ENCODE measurements at places on chromosomes 4 and X. TPM values are rescaled to one million over a fixed set of nuclear protein-coding genes. Genes with fewer than 3 reads are reported as not detected.
A peak's percentile ranks its signal among the peaks of the same experiment; 100 is the strongest.

The CLDN34 gene
- not detected for total RNA-seq

The CABS1 gene
- total RNA-seq: not detected

The PAPSS1 gene
- total RNA-seq: 58.9 TPM

The VCX3B gene
- not detected for total RNA-seq

DNA sequence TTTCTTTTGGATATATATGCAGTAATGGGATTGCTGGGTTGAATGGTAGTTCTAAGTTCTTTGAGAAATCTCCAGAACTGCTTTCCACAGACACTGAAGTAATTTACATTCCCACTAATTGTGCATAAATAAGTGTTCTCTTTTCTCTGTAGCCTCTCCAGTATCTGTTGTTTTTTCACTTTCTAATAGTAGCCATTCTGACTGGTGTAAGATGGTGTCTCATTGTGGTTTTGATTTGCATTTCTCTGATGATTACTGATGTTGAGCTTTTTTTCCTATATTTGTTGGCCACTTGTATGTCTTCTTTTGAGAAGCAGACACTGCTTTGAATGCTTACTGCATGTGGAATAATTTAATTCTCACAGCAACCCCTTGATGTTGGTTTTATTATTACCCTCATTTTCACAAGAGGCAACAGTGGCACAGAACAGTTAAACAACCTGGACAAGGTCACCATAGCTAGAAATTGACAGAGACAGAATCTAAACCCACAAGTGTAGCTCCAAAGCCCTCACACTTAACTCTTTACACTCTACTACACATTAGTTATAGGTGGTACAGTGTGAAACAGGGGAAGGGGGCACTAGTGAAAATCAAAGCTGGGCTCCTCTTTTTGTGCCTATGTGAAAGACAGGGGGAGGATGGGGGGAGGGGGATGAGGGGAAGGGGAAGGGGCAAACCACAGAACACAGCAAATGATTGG lies 96.1 kb downstream of the REELD1 start:
- DNase-seq: no peak

DNA sequence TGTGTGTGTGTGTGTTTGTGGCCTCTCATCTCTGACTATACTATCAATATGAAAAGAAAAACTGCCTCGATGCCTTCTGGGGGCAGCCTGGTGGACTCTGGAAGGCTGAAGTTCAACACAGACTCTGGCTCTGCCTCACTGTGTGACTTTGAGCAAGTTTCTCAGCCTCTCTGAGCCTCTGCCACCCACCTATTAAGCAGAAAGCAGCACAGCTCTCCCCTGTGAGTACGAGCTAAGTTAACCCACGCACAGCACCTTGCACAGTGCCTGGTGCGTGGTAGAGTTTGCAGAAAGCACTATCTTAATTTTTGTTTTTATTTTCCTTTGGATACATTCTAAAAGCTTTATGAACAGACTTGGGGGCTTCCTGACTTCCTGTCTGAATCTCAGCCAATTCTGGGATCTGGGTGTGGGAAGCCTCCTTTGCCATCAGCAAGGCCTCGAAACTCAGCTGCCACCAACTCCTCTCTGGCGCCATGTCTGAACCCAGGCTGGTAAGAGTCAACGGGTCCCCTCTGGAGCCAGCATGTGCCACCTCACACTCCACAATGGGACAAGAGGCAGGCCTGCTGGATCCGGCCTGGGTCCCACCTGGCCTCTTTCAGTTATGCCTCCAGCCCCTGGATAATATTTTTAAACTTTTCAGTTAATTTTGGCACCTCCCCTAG lies 57.3 kb downstream of the JAKMIP1 start:
- no peak for DNase-seq

DNA sequence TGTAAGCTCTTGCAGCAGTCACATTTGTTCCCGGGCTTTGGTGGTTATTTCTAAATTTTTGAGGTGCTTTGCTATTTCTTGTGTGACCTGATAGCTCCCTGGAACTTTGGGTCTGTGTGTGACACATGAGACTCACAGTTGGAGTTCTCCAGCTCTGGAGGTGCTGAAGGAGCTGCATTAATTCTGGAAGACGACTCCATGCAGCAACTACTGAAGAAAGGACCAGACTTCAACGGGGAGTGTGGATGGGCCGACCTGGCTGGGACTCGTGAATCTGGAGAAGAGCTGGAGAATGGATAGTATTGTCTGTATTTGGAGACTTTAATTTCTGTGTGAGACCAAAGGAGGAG lies 1.5 kb downstream of the MRFAP1 start:
- peak; percentile 74 for DNase-seq

DNA sequence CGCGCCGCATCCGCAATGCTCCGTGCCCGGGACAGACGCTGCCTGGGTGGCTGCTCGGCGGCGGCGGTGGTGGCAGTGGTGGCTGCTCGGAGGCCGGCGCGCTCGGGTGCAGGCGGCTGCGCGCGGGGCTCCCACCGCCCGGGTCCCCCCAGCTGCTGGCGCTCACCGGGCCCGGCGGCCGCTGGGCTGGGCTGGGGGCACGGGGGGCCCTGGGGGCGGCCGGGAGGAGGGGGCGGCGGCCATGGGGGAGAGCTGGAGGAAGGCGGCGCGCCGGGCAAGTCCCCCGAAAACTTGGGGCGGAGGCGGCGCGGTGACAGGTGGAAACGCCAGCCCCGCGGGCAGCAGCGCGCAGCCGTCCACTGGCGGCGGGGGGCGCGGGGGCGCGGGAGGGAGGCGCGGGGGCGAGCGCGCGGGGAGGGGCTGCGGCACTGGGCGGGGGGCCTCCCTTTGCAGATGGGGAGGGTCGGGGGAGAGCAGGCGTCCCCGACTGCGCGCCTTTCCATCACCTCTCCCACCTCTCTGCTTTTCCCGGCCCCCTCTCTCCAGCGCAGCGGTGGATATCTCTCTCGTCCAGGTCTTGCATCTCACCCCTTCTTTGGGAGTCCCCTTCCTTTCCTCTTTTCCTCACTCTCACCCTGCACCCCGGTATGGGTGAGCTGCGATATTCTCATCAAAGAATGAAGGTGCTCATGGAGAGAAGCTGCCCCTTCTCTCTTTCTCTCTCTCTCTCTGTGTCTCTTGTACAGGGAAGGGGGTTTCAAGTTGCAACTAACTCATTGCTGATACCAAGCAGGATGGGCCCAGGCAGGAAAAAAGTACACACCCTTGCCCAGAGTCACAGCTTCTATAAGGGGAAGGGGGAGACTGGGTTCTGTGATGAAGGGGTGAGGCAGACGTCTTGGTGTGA lies 83.7 kb upstream of the DHRSX start:
- DNase-seq: no peak

- DNase-seq: no peak
Measured at GRCh38 chrX:123720486-123720885, 12.4 kb downstream of the THOC2 start.

DNA sequence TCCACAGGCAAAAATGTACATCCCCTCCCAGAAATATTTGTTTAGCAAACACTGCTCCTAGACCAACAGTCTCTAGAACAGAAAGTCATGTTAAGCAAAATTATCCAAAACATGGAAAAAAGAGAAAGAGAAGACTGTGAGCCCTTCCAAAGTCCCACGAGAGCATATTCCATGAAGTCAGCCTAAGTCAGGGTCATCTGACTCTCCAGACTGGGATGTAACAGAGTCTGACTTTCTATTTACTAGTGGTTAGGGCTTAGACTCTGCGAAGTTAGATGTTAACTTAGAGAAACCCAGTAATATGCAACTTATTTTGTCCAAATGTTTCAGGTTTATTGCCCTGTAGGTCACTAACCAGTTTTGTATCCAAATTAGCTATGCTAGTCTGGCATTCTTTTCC lies 102.3 kb downstream of the MID1 start:
- DNase-seq: no peak

- no peak for DNase-seq
Measured at GRCh38 chr4:1703867-1704266, 8.3 kb downstream of the SLBP start.

- peak; percentile 81 for DNase-seq
Measured at GRCh38 chr4:6971536-6972374, 62.1 kb downstream of the TBC1D14 start.

DNA sequence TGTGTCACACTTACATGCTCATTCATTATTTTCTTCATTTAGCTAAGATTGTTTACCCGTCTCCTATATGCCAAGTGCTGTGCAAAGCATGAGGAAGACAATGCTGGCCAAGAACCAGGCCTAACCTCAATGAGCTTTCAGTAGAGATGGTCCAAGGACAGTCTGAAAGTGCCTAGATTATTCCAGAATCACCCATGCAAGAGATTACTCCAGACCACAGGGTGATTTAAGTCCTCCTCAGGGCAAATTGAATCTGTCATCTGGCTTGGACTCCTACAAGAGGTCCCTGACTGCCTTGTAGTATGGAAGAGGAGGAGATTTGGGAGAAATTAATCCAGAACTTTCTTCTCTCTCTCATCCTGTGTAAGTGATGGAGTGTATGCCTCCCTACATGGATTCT lies 99.4 kb upstream of the NDP start:
- no peak for DNase-seq

DNA sequence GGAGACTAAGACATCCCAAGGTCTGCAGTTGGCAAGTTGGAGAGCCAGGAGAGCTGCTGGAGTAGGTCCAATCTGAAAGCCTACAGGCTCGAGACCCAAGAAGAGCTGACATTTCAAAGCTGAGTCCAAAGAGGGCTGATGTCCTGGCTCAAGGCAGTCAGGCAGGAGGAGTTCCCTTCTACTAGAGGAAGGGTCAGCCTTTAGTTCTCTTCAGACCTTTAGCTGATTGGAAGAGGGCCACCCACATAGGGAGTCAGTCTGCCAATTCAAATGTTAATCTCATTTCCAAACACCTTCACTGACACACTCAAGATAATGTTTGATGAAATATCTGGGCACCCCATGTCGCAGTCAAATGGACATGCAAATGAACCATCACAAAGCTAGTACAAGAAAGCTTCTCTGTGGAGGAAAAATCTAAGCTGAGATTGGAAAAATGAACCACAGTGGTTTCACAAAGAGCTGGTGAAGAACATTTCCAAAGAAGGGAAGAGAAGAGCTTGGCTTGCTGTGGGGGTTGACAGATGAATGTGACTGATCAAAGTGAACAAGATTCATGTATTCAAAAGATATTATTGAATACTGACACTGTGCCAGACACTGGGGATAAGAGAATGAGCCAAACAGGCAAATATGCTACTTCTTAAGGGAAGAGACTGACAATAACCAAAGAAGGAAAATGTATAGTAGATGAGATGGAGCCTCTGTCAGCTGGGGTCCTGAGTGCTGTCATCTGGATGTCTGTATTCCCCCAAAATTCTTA lies 61.2 kb downstream of the STK32B start:
- DNase-seq: no peak
